ENCODE measurements at places on chromosomes 3 and 15. TPM values are rescaled to one million over a fixed set of nuclear protein-coding genes. Genes with fewer than 3 reads are reported as not detected.

SCAANT1 gene
- total RNA-seq = not detected

RBP2 gene
- not detected for total RNA-seq

RTP1 gene
- total RNA-seq = not detected

CPLX3 gene
- not detected for total RNA-seq

DPPA2 gene
- total RNA-seq = 3.1 TPM

PRR20G gene
- total RNA-seq = not detected

ROPN1B gene
- not detected for total RNA-seq

LMAN1L gene
- total RNA-seq = not detected

ESYT3 gene
- total RNA-seq = 10.2 TPM

ARPIN gene
- total RNA-seq = 6.9 TPM

RBSN gene
- 21.2 TPM for total RNA-seq

RASL12 gene
- 27.2 TPM for total RNA-seq

LYZL4 gene
- not detected for total RNA-seq

FBXO40 gene
- not detected for total RNA-seq

TMCO5A gene
- not detected for total RNA-seq

PLSCR5 gene
- total RNA-seq = not detected

MON1A gene
- 3.5 TPM for total RNA-seq

PLCH1 gene
- total RNA-seq = 12.4 TPM

MEGF11 gene
- total RNA-seq = 1.5 TPM

ALDH1L1 gene
- 0.93 TPM for total RNA-seq

CYB561D2 gene
- total RNA-seq = 8.6 TPM

GOLGA6B gene
- total RNA-seq = not detected

NOX5 gene
- not detected for total RNA-seq

IDH2 gene
- 27.0 TPM for total RNA-seq

LRRC49 gene
- 7.3 TPM for total RNA-seq

RASGRF1 gene
- total RNA-seq = 0.05 TPM

SH2D7 gene
- total RNA-seq = not detected

RPL15 gene
- total RNA-seq = 2,107 TPM

SLC28A2 gene
- 4.0 TPM for total RNA-seq

GALNT15 gene
- total RNA-seq = not detected

A4GNT gene
- total RNA-seq = not detected

CAMKV gene
- 7.4 TPM for total RNA-seq

CCR9 gene
- total RNA-seq = not detected

BCL2A1 gene
- not detected for total RNA-seq

KCNH8 gene
- total RNA-seq = 15.0 TPM

ECE2 gene
- total RNA-seq = not detected

STRC gene
- 0.20 TPM for total RNA-seq

DUOXA2 gene
- total RNA-seq = not detected

Data from endodermal cell (in vitro differentiated cells).